ENCODE measurements at places on chromosomes 16 and 17.

DNA sequence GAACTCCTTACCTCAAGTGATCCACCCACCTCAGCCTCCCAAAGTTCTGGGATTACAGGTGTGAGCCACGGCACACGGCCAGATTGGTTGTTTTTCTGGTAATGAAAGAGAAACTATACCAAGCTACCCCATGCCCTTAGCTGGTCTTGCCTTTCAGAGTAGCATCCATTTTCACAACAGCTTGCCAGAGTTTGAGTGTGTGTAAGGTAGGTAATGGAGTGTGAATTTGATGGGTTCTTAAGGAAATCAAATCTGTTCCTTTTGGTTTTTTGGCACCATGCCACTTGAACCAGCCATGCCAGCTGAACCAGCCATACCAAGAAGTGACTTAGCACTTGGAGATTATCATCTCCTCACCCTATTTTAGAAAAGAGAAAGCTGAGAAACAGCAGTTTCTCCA, 5.1 kb downstream of the CALCOCO2 start:
- DNase-seq = no peak

GRCh38 chr17:78727057-78727456, 55.0 kb downstream of the CYTH1 start:
- DNase-seq = no peak

GRCh38 chr16:19410435-19411171, 7.1 kb upstream of the TMC5 start:
- peak; percentile 88 for DNase-seq

GRCh38 chr16:24957887-24958286, 57.3 kb downstream of the ARHGAP17 start:
- DNase-seq = peak; percentile 17

- no peak for DNase-seq
These were observed 146.7 kb upstream of the IRX5 start for GRCh38 chr16:54783980-54784379.

- DNase-seq = no peak
These were observed 102.9 kb upstream of the ZFHX3 start for GRCh38 chr16:73150786-73151185.

DNA sequence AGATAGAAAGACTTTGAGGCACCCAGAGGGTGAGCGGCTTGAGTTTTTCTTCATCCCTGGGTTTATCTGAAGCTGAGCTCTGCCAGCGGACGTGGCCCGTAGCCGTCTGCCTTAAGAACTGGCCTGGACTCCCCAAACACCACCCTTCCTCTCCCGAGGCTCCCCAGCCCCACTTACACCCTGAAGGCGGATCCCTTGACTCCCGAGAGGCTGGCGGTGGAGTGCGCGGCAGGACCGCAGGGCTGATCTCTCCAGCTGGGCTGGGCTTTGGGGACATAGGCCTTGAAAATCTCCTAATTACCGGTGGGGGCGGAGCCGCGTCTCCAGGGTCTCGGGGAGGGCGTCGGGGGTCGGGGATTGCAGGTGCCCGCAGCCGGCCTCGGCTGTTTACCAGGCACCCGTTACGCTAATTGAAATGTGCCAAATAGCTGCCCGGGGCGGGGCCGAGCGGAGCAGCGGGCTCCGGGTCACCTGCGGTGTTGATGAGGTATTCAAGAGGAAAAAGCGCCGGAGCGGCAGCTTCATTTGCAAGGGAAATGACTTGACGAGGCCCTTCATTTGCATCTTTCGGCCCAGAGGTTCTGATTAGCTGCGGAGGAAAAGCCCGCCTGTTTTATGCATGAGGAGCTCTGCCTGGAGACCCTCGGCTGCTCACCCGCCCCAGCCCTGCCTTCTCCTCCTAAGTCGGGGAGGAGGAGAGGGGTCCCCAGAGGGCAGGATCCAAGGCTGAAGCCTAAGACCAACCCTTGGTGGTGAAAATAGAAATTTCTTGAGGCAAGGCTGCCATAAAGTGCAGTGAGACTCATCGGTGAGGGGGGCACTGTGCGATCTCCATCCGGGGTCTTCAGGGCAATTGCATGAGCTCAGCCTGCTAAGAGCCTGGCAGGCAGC, 100.7 kb downstream of the MGAT5B start:
- peak; percentile 99 for DNase-seq

GRCh38 chr16:57471852-57472664, 9.6 kb downstream of the POLR2C start:
- DNase-seq = peak; percentile 52

GRCh38 chr16:4249530-4250308, 7.8 kb upstream of the SRL start:
- DNase-seq = no peak

- no peak for DNase-seq
These were observed 86.3 kb downstream of the VPS53 start for GRCh38 chr17:628089-628941.

- DNase-seq = no peak
These were observed 6.7 kb upstream of the RPL27 start for GRCh38 chr17:42991471-42991870.

DNA sequence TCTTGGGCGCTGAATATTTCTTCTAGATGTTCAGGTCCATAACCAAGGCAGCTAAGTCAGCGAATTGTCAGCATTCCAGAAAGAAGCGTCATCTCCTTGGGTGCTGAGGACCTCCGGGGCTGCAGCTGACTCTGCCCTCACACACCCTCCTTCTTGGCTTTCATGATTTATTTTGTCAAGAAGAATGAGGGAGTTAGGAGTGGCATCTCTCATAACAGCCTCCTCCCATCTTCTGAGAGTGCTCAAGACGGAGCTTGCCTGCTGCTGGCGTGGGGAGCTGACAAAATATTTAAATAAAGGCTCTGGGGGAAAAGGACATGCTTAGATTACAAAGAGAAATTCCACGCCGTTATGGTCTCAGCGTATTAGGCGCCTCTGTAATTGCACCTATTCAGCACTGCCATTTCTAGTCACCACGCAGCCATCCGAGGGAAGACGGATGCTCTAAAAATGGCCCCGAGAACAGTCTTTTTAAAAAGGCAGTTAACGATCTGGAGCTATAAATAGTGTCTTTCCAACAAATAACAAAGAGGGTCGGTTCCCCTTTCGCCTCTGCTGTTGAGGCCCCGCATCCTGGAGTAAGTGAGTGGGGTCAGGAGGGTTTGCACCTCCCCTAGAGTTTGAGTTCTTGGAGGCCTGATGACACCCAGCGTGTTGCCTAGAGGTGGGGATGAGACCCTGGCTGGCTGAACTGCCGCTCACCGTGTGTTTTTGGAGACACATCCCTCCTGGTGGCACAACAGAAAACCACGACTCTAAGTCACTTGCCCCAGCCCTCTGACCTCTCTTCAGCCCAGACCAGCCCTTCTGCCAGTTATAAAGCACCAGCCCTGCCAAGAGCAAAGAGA, 187.0 kb downstream of the CCDC182 start:
- DNase-seq = no peak

DNA sequence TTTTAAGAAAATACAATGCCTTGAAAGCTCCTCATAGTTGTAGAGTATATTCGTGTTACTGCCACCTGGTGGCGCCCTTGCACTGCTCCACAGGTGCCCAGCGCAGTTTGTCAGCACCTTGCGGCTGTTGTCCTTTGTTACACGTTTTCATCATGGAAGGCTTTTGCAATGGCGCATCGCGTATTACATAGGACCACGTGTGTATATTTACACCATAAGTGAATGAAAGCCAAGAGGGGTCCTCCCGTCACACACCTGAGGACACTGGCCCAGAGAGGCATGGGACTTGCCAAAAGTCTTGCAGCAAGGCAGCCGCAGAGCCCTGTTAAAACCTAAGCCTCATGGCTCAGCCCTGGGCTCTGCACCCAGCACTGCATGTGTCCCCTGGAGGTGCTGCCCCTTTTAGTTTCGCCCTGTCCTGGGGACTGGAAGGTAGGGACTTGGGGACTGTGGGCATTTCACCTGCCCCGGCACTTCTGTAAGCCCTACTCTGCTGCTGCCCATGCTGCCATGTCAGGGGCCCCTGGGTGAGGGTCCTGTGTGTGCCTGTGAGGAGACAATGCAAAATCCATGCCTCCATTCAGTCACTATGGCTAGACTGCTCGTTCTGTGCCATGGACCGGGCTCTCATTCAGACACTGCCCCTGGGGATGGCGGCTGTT, 24.3 kb downstream of the POLR3E start:
- DNase-seq = peak; percentile 91

DNA sequence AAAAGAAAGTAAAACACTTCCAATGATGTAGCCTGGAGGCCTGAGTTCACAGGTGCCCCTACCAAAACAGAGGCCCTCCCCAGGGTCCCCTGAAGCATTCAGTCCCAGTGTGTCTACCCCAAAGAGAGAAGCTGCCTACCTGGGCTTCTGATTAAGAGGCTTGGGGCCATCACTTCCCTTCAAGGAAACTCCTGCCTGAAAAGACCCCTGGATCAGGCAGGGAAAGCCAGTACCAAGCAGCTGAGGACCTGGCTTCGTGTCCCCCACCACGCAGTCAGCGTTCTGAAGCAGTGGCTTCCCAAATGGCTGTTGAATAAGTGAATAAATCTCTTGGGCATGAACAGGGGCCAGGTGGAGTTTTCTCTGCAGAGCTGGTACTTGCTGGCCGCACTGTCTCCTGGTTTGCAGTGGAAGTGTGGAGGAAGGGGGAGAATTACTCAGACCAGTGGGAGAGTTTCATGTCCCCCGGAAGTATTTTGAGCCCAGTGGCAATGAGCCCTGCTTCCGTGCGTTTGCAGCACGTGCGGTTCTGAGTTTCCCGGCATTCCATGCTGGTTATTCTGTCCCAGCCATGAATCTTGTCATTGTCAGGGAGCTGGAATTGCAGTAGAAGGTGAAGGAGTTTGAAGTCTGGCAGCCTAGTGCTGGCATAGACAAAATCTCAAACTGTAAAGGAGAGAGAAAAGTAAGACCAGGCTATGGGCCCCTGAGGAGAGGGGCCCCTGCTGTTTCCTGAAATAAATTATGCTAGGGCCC, 27.0 kb downstream of the RMI2 start:
- no peak for DNase-seq

- peak; percentile 56 for DNase-seq
These were observed 13.3 kb upstream of the OR1F1 start for GRCh38 chr16:3174618-3175148.

DNA sequence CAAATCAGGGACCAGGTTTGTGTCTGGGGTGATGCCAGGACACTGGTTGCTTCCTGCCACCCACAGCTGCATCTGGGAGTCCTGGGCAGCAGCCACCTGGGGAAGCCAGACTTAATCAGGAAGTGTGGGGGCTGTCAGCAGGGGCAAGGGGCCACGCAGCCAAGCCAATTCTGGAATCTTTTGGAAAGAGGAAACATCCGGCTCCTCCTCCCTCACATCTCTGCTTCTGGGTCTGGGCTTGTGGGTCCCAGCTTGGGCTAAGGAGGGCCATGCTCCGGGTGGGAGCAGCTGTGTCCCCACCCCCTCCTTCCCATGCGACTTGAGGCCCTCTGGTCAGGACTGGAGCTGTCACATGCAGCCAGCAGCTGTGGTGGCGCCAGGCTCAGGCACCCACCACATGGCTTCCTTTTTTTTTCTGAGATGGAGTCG, 37.0 kb upstream of the CCDC182 start:
- DNase-seq = peak; percentile 16

- no peak for DNase-seq
These were observed 529.1 kb downstream of the WWOX start for GRCh38 chr16:78628461-78629045.

- DNase-seq = no peak
These were observed 32.6 kb downstream of the TMEM100 start for GRCh38 chr17:55690105-55690508.

GRCh38 chr16:65274566-65274965, 152.7 kb upstream of the CDH11 start:
- no peak for DNase-seq

DNA sequence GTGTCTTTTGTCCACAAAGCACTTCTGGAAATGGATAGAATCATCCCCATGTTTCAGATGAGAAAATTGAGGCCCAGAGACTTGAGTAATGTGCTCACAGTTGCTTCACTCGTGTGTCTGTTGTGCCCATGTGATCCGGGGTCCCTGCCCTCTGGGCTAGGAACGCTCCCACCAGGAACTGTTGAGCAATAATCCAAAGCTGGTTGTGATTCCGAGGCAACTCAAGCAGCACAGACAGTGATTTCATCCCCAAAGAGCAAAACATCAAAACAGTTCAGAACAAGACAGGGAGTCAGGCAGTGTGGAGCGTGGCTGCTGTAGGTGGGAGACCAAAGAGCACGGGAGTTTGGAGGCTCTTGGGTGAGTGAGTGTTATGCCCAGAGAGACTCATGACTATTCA, 205.0 kb upstream of the ASIC2 start:
- no peak for DNase-seq

DNA sequence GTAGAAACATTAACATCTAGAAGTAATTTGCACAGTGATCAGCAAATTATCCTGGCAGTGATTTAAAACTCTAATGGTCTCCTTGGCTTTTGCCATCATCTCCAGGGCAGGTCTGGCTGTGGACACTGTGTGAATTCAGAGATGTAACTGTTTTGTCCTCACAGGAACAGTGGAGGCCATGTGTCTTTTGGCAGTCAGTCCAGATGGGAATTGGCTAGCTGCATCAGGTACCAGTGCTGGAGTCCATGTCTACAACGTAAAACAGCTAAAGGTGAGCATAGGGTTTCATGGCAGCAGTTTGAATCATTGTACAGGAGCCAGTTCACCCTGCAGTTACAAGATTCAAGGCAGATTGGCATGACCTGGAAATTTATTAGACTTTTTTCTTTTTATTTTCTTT, 26.8 kb upstream of the SNTB2 start:
- no peak for DNase-seq

DNA sequence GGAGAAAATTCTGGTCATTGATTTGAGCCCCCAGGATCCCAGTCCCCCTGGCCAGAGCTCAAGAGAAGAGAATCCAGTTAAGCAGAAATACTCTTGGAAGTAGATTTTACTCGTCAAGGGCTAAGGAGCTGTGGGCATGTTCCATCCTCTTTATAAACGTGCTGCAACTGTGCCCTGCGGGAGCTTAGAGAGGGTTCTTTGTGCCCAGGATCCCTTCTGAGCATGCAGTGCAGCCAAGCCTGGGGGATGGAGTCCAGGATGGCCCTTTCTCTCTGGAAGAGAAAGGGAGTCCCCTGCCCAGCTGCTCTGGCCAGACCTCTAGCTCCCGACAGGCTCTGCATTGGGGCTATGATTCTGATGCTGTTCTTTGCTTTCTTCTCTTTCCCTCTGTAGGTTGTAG, 9.5 kb upstream of the LGALS9 start:
- no peak for DNase-seq

- DNase-seq = no peak
These were observed 47.0 kb downstream of the SKAP1 start for GRCh38 chr17:48382989-48383388.

Measured in GM23338 (cell line).